Adrenal gland (tissue), 19 donors: ENCODE measurements at places on chromosomes 5 and 9. TPM values are rescaled to one million over a fixed set of nuclear protein-coding genes. Genes with fewer than 3 reads are reported as not detected.

- DNase-seq = no peak
These were observed 21.3 kb downstream of the GALNT10 start for GRCh38 chr5:154211641-154212390.

ARSK gene
- total RNA-seq = 12.5 TPM

DNA sequence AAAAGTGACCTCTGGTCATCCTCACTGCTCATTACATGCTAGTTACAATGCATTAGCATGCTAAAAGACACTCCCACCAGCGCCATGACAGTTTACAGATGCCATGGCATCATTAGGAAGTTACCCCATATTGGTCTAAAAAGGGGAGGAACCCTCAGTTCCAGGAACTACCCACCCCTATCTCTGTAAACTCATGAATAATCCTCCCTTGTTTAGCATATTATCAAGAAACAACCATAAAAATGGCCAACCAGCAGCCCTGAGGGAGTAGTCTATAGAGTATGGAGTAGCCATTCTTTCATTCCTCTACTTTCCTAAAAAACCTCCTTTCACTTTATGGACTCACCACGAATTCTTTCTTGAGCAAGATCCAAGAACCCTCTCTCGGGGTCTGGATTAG, 89.4 kb downstream of the ATPSCKMT start:
- DNase-seq = no peak

- DNase-seq = no peak
These were observed 116.3 kb downstream of the COL23A1 start for GRCh38 chr5:178473854-178474253.

DNA sequence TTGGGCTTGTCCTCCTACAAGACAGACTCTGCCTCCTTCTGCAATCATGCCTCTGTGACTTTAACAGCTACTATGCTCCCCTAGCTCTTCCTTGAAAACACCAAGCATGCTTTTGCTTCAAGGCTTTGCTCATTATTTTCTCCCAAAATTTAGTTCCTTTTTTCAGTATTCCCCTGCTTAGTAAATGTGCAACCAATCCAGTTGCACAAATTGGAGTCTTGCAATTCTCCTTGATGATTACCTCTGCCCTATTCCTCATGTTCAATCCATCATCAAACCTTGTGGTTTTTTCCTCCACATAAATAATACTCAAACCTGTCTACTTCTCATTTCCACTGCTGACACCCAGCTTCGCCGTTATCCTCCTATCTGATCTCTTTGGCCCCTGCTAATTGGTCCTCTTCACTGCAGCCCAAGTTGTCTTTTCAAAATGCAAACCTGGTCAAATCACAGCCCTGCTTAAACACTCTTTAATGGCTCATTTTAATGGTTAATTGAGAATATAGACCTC, 296.3 kb downstream of the CWC27 start:
- no peak for DNase-seq
